Activated T-cell treated with anti-CD3 and anti-CD28 coated beads for 4 hours (primary cell): ENCODE measurements at places on chromosomes 2 and 18.

- DNase-seq: no peak
Measured at GRCh38 chr2:164826293-164827243, 15.1 kb downstream of the COBLL1 start.

- no peak for DNase-seq
Measured at GRCh38 chr2:70089220-70089982, 2.1 kb downstream of the PCBP1 start.

DNA sequence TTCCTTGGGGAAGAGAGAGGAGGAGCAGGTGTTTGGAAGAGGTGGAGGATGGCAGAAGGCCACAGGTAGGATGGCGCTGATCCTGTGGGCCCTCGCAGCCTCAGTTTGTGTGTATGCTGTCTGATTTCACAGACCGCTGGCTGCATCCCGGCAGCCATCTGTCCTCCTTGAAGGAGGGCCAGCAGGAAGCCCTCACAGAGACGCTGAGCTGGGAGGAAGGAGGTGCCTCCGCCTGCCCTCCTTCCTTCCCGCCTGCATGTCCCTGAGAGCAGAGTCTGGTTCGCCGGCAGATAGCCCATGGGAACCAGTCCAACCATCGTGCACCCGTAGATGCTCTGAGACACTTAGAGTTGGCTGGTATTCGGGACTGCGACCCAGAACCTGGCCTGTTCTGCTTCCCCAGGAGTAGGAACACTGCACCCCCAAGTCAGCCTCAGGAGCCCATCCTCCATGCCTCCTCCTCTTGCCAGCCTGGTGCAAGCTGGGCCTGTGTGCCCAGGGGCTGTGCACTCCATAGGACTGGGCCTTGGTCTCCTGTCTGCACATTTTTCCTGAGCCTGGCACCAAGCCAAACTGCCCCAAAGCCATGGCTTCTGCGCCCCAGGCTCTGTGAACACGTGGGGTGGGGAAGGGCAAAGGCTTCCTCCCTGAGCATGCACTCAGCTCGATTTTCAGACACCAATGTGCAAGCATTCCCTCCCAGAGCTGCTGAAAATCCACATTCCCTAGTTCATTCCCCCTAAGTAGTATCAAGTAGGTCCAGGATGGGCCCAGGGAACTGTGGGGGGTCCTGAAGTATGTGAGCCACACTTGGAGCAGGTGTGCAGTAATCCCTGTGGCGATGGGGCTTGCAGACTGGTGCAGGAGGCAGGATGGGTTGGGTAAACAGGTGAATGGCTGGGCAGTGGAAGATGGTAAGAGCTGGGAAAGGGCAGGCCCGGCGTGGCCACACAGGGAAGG, 115.6 kb downstream of the SEPTIN10 start:
- DNase-seq: no peak

- DNase-seq: no peak
Measured at GRCh38 chr2:45570671-45571334, 40.3 kb downstream of the SRBD1 start.

- DNase-seq: no peak
Measured at GRCh38 chr2:89851583-89851905, 1160.1 kb downstream of the RPIA start.

- no peak for DNase-seq
Measured at GRCh38 chr18:44897411-44897810, 216.7 kb downstream of the SETBP1 start.

DNA sequence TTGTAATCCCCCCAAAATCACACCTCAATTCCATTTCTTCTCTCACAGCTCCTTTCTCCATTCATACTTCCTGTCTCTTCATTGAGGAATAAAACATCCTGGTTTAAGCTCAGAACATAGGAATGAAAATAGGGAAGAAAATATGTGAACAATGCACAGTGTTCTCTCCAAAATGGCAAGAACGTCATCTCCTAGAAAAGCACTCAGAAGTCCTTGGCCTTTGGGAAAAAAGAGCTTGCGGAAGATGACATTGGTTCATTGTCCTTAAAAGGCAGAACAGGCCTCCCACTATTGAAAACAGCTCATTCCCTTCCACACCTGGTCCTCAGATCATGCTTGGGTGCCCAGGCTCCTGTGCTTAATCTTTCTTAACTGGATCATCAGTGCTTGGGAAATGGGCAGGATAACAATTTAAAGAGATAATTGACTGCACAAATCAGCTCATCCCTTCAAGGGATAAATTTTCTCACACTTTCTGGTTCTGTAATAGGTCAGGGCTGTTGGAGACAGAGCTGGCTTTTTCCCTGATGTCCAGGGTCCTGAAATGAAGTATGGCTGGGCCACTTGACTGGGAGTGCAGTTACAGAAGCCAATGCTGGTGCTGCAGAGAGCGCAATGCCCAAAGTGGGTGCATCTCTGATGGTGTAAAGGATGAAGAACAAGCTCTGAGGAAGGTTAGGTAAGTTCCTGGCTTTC, 69.2 kb downstream of the MARCHF4 start:
- DNase-seq: no peak

GRCh38 chr2:24594283-24594682, 103.2 kb downstream of the NCOA1 start:
- no peak for DNase-seq

GRCh38 chr18:50444539-50444938, 69.7 kb downstream of the SKA1 start:
- no peak for DNase-seq

- DNase-seq: no peak
Measured at GRCh38 chr2:26182887-26183630, 10.2 kb downstream of the GAREM2 start.

- DNase-seq: no peak
Measured at GRCh38 chr2:199113111-199113510, 344.6 kb downstream of the SATB2 start.

GRCh38 chr2:80971-81736, 34.8 kb upstream of the FAM110C start:
- no peak for DNase-seq

DNA sequence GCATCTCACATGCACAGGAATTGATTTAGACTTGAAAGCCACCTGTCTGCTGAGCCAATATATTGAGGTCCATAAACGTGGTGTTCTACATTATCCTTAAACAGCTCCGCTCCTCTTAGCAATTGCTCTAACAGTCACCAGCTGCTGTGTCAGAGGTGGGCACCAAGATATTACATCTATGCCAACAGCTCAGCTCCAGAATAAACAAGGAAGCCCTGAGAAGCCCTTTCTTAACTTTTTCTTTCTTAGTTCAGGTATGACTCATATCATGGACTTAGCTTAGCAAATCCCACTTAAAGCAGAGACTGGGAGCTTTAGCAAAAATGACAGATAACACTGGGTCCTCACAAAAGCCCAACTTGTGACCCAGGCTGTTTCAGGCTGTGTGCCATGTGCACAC, 436.6 kb downstream of the IRS1 start:
- no peak for DNase-seq

DNA sequence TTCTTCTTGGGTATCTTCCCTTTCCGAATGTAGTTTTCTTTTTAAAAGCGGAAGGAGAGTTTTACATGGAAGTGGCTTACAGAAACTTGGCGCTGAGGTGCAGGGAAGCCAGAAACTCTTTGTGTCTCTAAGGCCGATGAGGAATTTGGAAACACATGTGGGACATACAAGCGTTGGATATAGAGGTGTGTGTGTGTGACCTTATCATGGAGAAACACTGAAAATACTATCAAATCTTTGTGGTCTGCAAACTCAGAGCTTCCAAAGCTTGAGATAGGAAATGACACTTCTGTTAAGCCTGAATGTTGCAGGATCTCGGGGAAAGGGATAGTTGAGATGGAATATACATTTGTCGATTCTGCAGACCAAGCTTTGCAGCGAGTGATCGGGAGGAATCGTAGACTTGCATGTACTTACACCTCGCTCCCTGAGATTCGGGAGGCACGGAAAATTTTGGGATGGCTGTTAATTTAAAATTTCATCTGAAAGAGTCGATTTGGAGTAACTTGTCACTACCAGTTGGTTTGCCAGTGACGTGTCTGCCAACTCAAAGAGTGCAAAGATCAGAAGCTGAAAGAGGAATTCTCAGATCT, 1.0 kb downstream of the NAB1 start:
- DNase-seq: no peak

DNA sequence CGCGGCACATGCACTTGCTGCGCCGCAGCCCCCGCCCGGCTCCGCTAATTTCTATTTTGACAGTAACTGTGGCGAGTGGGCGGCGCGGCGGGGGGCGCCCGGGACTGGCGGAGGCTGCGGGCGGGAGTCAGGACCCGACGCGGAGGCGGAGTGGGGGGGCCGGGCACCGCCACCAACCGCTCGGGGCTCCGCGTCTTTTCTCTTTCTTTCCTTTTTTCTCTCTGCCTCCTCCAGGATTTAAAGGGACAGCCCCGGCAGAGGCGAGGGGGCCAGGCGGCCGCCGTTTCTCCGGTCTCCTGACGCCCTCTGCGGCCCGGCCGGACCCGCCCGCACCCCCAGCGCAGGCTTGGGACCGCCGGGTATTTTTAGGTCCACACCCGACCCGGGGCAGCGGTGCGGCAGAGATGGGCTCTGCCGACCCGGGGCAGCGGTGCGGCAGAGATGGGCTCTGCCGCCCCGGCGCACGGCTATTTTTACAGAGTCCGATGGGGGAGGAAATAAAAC, 460 bp upstream of the ZBTB7C start:
- DNase-seq: no peak

DNA sequence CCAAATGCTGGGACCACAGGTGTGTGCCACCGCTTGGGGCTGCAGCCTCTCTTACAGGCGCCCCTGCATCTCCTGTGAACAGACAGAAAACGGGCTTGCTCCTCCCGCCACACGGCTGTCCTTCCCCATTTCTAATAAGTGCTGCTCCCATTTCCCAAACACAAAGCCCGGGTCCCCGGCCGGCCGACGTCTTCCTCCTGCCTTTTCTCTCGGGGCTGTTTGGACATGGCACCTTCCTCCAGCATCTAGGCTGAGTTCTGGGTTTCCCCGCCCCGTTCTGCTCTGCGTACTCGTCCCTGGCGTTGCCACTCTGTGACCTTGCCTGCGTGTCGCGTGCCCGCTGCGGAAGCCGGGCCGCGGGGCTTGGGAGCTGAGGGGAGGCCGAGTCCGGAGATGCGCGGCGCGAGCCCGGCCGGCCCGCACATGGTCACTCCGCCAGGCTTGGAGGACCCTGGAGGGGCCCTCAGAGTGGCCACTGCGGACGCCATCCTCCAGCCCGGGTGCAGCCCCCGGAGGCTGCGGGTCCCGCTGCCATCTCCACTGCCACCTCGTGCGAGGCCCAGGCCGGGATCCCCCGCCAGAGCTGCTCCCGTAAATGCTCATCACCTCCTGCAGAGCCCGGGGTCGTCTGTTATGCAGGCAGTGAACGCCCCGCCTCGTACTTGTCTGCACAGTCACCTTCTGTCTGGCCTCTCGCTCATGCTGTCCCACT, 26.3 kb downstream of the PRELID3A start:
- no peak for DNase-seq

GRCh38 chr2:217606296-217606695, 396.5 kb downstream of the TNS1 start:
- DNase-seq: no peak

- DNase-seq: no peak
Measured at GRCh38 chr18:60279391-60279790, 93.2 kb downstream of the MC4R start.

DNA sequence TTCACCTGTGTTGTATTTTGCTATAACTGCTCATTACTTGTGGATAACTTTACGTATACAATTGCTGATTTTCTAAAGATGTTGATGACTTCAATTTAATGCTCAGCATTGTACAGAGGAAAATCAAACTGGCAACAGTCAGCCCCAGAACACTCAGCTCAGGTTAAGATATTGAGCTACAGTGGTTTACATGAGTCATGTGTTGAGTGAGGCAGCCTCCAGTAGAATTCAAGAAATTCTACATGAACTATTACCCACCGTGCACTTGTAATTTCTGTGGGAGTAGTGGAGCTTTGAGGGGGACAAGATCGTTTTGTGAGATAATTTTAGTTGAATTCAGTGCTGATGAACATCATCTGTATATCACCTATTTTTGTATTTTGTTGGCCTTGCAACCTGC, 292.3 kb downstream of the ALPK2 start:
- no peak for DNase-seq

- no peak for DNase-seq
Measured at GRCh38 chr2:69645031-69645431, 1.5 kb upstream of the AAK1 start.

DNA sequence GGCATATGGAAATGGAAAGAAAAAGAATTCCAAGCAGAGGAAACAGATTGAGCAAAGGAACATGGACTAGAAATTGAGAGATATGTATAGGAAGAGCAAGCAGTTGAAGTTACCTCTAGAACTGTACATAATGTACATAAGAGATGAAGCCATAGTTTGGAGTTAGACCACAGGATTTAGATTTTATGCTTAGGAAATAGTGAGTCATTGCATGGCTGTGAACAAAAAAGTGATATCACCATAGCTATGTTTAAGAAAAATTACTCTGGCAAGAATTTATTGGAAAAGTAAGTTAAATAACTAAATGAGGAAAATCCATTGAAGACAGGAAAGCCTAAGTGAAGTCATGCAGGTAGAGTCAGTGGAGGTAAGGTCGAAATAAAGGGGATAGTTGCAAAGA, 99.4 kb upstream of the GALNT5 start:
- no peak for DNase-seq

- DNase-seq: no peak
Measured at GRCh38 chr18:25102662-25103061, 249.3 kb downstream of the ZNF521 start.

- no peak for DNase-seq
Measured at GRCh38 chr18:40152859-40153258, 1802.2 kb upstream of the PIK3C3 start.

GRCh38 chr2:178229927-178230326, 35.6 kb downstream of the OSBPL6 start:
- DNase-seq: no peak

GRCh38 chr2:241970716-241971115, 101.2 kb downstream of the RTP5 start:
- DNase-seq: no peak

DNA sequence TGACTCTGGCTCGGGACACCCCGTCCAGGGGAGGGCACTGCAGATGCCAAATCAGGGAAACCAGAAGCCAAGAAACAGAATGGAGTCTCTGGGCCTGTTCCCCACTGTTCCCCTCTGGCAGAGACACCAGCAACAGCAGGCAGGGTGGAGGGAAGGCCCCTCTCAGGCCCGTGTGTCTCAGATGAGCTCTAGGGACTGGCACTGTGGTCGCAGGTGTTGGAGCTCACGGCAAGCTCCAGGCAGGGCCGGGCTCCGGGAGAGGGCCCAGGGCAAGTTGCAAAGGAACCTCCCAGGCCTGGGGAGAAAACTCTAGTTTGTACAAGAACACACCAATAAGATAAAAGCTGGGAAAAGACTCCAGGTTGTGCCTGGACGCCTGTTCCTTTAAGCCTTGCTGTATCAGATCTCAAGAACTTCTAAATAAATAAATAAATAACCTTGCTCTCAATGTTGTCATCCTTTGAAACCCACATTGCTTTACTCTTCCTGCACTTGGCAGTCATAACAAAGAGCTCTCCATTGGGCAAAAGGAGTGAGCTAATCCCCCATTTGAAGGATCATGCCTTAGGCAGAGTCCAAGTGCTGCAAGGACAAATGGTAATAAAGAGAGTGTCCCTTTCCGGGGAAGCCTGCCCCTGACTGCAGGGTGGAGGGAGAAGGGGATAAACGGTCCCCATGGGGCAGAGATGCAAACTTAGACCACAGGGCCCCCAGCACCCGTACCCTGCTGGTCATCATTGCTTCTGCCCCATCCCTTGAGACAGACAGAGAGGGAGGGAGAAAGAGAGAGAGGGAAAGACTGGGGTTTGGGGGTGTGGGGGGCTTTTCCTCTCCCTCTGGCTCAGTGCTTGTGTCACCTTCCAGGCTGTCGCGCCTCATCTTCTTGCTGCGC, 33.3 kb downstream of the CNGA3 start:
- DNase-seq: no peak
